ENCODE measurements at places on chromosomes 6 and 20.

DNA sequence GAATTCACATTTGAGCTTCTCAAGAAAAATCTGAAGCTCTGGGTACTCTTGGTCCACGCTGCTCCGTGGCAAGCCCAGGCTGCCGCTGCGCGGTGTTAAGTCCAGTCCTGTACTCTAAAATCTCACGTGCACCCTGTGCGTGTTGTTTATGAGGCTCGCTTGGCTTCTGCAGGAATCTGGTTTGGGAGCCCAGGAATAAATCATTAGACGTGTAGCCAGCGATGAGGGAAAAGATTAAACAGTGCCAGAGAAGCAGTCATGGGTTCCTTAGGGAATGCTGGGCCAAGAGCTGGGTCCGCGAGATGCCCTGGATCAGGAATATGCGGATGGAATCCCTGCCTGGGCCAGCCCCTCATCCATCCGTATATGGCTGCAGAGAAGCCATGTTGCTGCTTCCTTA is 87.3 kb downstream of the KCNB1 start:
- DNase-seq = peak; percentile 13

- DNase-seq = no peak
Measured at GRCh38 chr20:64055893-64056638, 6.6 kb upstream of the SOX18 start.

GRCh38 chr6:54717849-54718455 is 128.6 kb upstream of the FAM83B start:
- peak; percentile 78 for DNase-seq

DNA sequence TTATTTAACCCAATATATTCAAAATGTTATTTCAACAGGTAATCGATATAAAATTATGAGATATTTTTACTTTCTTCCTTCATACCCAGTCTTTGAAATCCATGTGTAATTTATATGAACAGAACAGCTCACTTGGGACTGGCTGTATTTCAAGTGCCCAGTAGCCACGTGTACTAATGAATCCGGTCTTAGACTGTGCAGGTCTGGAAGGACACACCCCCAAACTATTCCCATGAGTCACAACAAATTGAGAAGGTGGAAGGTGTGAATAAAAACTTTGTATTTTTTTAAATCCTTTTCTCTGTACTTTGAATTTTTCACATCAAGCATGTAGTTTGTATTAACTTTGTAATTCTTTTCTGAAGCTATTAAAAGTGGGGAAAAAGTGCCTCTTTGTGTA is 2.8 kb downstream of the UNC5CL start:
- DNase-seq = no peak

DNA sequence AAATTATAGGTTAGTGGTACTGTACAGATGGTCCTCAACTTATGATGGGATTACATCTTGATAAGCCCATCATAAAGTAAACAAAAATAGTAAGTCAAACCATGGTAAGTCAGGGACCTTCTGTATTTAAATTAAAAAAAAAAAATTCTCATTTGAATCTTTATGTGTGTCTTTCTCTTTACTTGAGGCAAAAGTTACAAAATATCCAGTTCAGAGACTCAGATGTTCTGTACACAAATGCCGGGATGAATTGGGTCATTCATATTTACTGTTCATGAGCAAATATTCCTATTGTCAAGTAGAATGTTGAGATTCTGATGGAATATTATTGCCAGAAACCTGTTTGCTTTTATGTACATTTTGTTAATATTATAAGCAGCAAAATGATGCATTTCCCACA is 13.4 kb downstream of the PHACTR2 start:
- DNase-seq = no peak

- DNase-seq = no peak
Measured at GRCh38 chr6:7172649-7173048, 64.9 kb downstream of the RREB1 start.

DNA sequence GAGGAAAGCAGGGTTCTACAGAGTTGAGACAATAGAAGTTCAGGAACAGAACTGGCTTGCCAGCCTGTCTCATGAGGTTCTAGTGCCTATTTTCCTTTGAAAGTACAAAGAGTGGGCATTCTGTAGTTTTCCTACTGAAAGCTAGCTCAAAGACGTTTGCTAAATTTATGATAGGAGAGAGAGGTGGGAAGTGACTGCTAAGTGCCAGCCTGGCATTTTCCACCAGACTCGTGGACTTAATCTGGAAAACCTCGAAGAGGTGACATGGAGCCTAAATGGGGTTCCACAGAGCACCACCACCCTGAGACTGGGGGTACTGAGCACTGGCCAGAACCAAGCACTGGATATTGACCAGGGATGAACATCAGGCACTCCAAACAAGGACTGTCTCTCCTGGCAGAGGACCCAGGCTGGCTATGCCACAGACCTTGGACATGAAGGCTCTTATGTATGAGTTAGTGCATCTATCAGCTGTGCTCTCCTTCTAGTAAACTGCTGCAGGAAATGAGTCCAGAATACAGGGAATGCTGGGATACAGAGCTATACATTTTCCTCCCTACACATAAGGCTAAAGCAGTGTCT is 7.1 kb downstream of the PEX6 start:
- DNase-seq = no peak

DNA sequence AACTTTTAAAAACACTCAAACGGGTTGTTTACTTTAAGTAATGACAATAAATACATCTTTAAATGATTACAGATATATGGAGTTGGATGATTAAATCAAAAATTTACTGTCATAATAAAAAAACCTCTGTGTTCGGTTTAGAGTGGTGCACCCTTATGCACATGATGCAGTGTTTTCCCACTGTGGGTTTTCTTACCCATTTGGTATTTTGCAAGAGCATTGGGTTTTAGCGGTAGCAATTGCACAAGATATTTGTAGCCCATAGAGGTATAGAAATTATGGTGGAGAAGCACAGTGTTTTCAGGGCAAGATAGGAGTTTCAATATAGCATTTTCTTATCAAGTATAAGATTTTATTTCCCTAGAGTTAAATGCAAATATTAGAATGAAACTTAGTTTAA is 410.8 kb upstream of the PLCB4 start:
- DNase-seq = no peak

Measured in brain (organoid and tissue), 16 donors.